ENCODE measurements at places on chromosomes 6 and 20.

DNA sequence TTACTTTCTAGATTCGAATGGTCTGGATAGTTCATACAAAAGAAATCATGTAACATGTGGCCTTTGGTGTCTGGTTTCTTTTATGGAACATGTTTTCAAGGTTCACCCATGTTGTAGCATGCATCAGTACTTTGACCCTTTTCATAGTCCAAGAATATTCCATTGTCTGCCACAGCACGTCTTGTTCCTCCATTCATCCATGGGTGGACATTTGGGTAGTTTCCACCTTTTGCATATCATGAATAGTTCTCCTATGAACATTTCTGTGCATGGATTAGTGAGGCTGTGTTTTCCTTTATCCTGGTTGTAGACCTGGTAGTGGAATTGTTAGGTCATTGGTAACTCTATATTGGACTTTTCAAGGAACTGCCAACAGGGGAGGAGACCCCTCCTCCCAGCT, 31.7 kb downstream of the GSTA3 start:
- no peak for DNase-seq

DNA sequence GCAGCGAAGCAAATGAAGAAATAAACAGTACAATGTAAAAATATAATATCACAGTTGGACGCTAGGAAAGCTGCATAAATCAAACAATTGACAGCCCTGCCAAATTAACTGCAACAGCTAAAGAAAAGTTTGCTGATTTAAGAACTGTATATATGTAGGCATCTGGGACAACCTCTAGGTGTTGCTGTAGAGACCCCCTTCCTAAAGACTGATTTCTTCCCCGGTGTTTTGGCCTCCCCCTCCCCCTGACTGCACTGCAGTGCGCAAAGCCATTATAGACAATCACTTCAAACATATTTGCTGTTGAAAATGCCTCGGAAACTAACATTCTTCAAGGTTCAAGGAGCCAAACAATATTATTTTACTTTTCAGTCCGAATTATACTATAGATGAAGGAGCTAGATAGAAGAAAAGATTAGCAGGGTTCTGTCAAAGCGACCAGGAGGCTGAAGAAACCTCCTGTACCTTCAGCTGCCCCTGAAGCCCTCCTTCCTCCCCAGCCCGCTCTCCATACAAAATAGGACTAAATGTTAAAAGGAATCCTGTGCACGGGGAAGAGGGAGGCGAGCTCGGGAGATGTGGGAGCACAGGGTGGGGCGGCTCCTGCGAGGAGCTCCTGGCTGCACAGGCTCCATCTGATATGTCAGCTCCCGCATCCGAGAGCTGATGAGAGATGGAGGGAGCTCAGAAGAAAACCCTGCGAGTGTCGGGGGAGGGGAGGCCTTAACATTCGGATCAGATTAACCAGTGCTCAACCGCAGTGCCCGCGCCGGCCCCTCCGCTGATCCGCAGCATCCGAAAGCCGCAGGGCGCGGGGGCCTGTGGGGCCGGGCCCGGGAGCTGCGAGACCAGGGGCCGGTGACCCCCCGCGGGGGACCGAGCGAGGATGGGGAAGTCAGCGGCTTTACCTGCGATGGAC, 822 bp downstream of the ELOVL4 start:
- no peak for DNase-seq

- DNase-seq = no peak
Measured at GRCh38 chr6:101605874-101606273, 212.4 kb downstream of the GRIK2 start.

DNA sequence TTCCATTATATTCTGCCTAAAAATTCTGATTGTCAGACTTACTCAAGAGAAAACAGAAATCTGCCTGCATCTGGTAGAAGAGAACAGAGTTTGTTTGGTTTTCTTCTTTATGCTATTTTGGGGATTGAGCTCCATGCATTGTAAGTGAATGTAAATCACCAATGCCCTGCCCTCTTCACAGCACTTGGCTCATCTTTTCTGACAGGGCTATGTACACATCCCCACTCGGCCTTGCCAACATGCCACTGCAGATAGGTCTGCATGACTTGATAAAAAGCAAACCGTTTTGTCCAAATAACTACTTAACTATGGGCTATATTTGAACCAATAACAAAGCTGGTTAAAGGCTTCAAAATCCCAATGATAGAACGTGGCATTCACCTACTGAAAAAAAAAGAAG, 117.7 kb downstream of the IBTK start:
- no peak for DNase-seq

DNA sequence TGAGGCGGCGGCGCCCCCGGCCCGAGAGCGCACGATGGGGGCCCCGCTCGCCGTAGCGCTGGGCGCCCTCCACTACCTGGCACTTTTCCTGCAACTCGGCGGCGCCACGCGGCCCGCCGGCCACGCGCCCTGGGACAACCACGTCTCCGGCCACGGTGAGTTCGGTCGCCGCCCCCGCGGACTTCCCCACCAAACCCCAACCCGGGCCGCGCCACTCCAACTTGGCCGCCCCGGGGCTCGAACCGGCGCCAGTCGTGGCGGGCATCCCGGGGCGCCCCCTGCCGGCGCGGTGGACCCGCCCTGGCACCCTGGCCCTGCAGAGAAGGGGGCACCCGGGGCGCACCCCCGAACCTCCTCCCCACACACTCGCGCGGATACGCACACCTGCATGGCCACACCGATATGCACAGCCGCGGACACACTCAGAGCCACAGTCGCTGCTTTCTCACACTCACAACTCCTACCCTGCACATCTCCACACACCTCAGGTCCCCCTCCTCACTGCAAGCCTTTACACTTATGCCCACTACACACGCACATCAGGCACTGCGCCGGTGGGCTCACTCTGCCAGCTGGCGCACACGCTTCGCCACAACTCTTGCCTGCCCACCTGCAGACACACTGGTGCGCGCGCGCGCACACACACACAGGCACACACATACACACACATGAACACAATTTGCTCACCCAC, 535 bp downstream of the VSTM2L start:
- DNase-seq = no peak

DNA sequence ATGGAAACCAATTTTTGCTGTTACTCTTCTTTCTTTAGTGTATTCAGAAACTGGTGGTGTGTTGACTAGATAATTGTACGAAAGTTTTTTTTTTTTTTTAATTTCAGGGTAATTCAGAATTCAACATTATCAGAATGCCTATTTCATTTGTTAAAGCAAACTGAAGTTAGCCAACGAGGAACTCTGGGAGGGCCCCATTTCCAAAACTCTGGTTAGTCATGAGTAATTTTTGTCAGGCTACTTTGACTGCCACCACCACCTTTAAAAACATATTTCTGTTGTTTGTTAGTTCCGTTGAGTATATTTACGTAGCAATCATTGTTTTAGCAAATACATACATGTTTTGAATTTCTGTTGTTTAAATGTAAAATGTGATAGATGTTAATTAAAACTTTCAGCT, 763 bp downstream of the ZKSCAN8 start:
- DNase-seq = no peak

DNA sequence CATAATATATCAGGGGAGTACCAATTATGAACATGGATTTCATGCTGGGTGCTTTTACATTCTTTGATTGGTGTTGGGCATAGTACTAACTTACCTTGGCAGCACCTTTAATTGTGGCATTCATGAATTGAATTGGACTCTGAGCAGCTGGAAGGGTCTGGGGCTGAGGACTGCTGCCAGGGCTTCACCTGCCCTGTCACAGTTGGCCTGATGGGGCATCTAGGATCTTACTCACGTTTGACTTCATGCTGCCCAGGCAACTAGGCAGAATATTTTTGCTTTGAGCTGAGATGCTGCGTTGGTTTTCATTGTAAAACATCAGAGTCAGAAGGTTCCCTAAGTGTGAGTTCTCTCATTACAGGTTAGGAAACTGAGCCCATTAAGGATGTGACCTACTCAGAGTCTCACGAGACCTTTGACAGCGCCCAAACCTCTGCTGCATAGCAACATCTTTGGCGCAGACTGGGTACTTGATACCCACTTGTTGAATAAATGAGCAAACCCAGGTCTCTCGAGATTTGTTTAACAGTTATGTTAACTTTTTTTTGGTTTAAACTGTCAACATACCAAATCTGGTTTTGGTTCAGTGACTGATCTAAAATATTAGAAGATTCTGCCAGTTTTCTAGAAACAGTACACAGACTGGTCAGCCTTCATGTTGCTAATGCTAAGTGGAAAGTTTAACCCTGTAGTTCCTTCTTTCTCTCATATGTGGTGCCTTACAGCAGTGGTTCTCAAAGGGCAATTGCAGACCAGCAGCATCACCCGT, 104.9 kb downstream of the TCP11 start:
- no peak for DNase-seq

DNA sequence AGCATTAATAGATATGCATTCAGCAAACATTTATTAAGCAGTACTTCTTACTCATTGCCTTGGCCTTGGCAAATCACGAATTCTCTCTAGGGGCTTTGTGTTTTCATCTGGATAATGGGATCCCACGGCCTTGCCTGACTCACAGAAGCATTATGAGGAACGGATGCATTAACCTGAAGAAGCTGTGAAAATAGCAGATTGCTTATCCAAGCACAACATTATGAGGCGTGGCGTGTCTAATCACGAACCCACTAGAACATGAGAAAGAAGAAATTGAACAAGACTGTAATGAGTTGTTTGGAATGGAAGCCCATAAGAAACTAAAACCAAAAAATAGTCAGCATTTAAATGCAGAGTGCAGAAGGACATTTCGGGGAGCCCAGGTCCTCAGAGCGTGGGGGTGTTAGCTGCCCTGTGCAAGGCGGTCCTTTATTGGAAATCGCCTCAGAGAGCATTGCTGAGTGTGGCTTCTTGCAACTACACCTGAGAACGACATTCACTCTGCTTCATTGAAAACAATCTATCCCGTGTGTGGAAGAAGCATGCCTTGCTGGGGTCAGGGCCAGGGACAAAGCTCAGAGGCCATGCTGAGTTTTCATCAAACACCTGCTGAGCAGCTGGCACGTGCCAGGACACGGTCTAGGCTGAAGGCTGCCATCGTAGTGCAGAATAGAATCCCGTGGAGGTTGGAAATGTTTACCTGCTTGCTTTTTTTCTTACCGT, 179.9 kb downstream of the ZDHHC14 start:
- no peak for DNase-seq

DNA sequence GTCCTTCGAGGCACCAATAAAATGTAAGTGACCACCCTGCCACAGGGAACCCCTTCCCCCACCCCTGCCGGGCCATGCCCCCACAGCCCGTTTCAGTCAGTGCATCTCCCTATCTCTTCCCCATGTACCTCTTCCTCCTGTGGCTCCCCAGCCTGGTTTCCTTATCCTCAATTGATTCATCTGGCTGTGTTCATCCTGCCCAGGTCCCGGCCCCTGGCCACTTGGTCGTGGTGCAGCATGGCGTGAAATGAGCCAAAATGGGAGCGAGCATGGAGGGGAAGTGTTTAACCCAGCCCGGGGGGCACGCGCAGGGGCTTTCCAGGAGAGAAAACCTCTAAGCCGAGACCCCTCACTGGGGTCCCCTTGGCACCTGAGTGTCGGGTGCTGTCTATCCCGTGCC, 35.9 kb downstream of the HM13 start:
- DNase-seq = no peak

DNA sequence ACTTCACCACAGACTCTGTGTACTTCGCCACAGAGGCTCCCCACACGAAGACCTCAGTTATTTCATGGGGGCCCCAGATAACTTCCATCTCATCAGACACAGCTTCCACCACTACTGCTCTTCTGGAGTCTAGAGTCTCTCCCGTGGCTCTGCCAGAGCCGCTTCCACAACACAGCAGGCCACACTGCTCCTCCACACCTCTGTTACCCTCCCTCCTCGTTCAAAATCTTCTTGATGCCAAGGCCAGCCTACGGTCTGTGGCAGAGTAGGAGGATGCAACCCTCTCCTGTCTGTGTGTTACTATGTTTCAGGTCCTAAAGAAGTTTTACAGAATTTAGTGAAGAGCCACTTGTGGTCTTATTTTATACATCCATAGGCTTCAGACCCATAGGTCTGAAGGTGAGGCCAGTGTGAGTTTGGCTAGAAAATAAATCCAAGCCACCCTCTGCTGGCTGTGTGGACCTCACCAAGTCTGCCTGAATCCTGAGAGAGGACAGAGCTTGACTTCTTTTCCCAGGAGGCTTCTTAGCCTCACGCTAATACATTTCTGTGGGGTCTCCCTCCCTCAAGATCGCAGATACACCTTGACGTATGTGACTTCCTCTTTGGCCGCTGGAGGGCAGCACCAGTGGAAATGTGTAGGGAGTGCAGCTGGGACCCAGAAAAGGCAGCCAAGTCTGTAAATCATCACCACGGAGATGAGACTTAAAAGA, 197.7 kb downstream of the FAXC start:
- DNase-seq = no peak

DNA sequence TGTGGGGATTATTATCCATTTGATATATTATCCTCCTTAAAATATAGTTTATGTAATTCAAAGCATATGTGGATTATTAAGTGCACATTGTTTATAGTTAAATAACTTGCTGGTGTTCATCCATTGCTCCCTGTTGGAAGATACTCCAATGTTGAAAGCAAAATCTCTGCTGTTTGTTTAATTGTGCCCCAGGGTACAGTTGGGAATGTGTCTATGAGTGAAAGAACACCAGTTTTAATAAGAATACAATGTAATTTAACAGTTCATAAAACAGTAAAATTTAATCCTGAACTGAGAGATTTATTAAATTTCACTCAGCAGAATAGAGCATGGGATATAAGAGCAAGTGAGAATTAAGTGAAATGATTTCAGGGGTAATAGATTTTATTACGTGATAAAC, 364.9 kb downstream of the GRIK2 start:
- no peak for DNase-seq

- no peak for DNase-seq
Measured at GRCh38 chr20:21702553-21703470, 2.7 kb upstream of the PAX1 start.

- no peak for DNase-seq
Measured at GRCh38 chr6:35214869-35215664, 1.3 kb downstream of the SCUBE3 start.

DNA sequence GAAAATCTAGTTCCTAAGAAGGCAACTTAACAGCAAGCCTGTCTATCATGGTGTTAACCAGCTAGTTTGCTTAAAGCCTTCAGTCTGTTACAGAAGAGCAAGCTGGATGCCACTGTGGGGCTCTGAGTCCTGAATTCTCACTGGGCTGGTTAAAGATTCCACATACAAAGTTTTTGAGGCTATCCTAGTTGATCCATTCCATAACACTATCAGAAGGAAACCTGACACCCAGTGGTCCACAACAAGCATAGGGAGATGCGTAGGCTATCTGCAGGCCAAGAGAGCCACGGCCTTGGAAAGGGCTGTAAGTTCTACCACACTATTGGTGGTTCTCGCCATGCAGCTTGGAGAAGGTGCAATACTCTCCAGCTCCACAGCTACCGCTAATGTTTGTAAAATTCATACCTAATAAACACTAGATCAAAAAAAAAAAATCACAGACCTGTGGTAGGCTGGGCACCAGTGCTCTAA, 420 bp upstream of the MCCD1 start:
- no peak for DNase-seq

- no peak for DNase-seq
Measured at GRCh38 chr20:58538752-58539151, 23.6 kb upstream of the APCDD1L start.

- no peak for DNase-seq
Measured at GRCh38 chr6:111854683-111855082, 18.6 kb downstream of the FYN start.

Measured in CD4-positive, alpha-beta T cell treated with Interferon gamma for 1 hour (primary cell).